T1000 (cell line): ENCODE measurements at places on chromosomes 1 and 21.
A peak's percentile ranks its signal among the peaks of the same experiment; 100 is the strongest.

- DNase-seq, result no peak
Measured at GRCh38 chr1:162175379-162176081, 106.0 kb downstream of the NOS1AP start.

DNA sequence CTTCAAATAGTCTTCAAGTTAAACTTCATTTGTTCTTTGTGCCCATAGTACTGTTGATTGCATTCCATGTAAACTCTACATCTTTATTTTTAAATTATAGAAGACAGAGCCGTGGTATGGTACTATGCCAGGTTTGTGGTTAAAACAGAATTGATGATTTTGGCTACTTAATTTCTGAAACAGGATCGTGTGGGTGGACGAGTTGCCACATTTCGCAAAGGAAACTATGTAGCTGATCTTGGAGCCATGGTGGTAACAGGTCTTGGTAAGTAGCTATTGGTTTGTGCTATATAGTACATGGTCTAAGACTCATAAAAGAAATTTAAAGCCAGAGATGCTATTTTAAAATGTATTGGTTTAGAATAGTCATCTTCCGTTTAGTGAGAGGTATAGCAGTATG lies 38.0 kb downstream of the KDM1A start:
- no peak for DNase-seq

GRCh38 chr1:238658763-238659162 lies 727.6 kb upstream of the CHRM3 start:
- no peak for DNase-seq

GRCh38 chr1:231351816-231352215 lies 13.7 kb downstream of the SPRTN start:
- no peak for DNase-seq

DNA sequence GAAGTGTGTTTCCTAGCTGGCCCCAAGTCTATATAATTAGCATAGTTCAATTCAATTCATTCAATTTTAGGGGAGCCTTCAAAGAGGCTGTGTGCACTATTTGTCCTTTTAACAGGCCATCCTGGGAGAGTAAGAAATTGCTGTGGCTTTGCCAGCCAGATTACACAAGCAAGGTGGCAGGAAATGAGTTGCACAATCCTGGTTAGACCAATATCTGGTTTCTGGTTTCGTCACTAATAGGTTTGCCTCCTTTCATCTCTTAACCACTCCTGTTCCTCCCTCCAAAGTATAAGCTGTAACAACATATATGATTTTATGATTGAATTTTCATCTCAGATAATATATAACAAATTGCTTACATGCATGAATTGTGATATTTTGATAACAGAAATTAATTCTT lies 84.1 kb upstream of the NEGR1 start:
- no peak for DNase-seq

DNA sequence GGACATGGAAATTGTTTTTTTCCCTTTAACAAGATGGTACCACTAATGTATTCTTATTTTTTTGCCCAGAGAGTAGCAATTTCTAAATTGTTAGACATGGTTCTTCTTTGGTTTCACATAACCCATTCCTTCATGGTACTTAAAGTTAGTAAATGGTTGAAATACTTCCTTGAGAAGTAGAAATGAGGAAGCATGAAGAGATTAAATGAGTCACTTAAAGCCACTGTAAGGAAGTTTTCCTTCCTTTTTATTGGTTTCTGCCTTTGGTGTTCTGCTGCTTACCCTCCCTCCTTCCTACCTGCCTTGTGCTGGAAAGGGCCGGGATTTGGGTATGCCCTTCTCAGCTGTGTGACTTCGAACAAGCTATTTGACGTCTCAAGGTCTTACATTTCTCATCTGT lies 101.0 kb downstream of the KIF26B start:
- DNase-seq, result no peak

DNA sequence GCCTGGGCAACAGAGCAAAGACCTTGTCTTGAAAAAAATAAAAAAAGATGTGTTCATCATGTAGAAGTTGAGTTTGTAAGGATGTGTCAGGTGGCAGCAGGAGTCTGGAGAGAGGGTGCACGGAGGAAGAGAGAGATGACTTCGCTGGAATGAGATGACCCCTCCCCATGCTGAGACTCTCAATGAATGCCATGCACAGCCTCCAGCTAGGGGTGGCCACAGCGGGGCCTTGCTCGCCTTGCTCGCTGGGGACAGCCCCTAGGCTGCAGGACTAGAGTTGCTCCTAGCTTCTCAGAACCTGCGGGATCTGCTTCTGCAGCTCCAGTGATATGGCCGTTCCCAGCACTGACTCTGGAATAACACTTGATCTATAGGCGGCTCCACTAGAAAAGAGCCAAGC lies 6.6 kb upstream of the C2CD2 start:
- no peak for DNase-seq

DNA sequence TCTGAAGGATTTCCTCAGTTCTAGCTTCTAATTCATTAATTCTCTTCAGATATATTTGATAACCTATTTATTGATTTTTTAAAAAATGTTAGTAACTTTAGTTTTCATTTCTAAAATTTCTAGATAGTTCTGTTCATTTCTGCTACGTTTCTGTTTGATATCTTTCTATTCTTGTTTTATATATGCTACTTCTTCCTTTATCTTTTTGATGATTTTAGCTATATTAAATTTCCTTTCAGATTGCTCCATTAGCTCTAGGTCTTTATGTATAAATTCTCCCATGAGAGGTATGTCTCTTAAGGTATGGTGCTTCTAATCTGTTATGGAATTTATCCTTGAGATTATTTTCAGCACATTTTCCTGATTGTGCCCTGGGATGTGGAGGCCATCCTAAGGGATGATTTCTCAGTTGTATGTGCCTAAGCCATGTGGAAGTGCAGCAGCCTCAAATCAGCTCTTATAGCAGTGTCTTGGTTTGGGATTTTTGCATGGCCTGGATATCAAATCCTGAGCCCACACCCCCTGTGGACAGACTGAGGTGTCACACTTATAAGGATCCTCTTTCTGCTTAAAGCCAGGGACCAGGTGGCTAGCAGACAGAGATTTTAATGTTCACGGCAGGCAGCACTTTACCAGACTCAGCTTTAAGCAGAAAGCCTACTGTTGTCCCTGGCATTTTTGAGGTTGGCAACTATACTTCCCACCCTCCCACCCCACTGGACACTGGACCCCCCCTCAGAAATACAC lies 6.2 kb upstream of the KCNQ4 start:
- no peak for DNase-seq

- DNase-seq, result no peak
Measured at GRCh38 chr1:231334079-231334666, 3.5 kb downstream of the EXOC8 start.

- DNase-seq, result no peak
Measured at GRCh38 chr1:39872698-39873097, 10.6 kb downstream of the TRIT1 start.

- no peak for DNase-seq
Measured at GRCh38 chr1:231665726-231666125, 39.1 kb downstream of the DISC1 start.

- DNase-seq, result no peak
Measured at GRCh38 chr21:37827913-37828312, 88.3 kb downstream of the KCNJ6 start.

DNA sequence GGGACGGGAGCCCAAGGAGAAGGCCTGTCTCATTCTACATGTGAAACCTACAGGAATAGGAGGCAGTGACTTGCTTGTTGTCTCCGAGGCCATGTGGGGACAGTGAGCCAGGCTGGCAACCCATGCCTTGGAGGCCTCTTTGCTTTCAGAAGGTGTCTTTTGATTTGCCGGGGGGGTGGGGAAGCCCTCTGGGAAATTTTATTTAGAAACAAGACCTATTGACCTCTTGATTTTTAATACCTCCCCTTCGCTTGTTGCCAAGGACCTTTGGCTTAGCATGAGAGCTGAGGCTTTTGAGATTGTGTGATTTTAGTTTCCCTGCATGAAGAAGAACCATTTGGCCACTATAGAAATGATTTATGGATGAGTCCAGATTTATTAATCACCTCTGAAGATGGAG lies 4.1 kb downstream of the ARMH1 start:
- DNase-seq, result no peak

GRCh38 chr1:58038574-58038973 lies 508.0 kb downstream of the OMA1 start:
- no peak for DNase-seq

- DNase-seq, result peak; percentile 20
Measured at GRCh38 chr21:34693192-34693810, 24.5 kb downstream of the CLIC6 start.

GRCh38 chr21:45266518-45267389 lies 20.9 kb downstream of the POFUT2 start:
- DNase-seq, result no peak

DNA sequence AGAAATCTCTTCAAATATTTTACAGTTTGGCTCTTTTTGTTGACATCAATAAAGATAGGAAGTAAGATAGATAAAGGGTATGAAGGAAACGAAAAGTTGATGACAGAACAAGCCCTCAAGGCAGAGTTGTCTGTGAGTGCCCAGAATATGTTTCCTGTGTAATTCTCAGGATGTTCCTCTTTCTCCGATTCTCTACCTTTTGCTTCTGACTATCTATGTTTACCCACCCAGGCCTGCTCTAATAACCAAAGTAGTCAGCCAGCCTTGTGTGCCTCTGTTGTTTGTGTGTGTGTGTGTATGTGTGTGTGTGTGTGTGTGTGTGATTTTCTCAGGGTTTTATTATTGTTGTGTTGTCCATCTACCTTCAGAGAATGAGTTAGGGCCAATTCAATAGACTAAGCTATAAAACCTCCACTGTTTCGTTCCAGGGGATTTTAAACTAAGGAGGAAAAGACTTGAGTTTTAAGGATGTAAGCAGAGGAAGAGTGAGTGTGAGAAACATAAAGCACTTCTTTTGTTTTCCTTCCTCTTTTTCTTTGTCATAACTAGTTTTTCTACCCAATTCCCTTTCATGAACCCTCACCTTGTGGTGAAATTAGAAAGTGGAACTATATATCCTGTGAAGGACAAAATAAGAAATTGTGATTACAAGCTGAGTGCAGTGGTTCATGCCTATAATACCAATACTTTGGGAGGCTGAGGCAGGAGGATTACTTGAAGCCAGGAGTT lies 627.4 kb upstream of the NR5A2 start:
- no peak for DNase-seq

DNA sequence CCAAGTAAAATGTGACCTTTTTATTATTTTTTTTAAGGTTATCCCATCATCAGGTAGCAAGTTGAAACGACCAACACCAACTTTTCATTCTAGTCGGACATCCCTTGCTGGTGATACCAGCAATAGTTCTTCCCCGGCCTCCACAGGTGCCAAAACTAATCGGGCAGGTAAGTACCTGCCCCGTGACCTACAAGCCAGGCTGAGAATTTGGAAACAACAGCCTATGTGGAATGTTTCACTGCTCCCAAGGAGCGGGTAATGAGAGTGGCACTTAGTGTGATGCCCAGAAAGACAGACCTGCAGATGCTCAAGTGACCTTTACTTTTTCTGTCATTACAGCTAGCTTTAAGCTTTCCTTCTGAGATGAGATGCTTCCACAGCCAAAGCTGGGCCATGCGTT lies 6.9 kb upstream of the BMP8A start:
- no peak for DNase-seq

- no peak for DNase-seq
Measured at GRCh38 chr1:104702731-104703130, 953.0 kb downstream of the AMY1C start.

DNA sequence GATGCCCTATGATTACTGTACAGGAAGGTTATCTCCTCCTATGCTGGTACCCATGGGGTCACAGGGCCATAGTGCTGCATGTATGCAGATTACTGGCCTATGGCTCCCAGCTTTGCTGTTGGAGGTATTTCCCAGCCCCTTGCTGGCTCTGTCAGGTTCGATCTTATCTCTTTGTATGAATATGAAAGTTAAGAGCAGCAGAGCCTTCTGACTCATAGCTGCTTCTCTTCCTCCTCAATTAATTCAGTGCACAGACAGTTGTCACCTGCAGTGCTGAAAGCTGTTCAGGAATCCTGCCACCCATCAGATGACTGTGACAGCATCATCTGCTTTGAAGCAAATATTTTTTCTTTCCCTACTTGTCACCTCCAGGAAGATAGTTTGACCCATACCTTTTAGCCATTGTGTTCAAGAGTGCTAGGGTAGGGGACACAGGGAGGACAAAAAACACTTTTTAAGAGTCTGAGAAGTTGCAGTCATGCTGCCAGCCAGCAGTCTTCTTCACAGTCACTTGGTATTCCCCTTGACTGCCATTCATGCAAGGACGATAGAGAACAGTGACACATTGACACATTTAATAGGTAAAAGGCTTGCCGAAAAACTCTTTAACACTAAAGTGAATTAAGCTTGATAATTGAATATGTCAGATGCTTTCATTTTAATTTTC lies 73.1 kb downstream of the KIF1B start:
- DNase-seq, result no peak

DNA sequence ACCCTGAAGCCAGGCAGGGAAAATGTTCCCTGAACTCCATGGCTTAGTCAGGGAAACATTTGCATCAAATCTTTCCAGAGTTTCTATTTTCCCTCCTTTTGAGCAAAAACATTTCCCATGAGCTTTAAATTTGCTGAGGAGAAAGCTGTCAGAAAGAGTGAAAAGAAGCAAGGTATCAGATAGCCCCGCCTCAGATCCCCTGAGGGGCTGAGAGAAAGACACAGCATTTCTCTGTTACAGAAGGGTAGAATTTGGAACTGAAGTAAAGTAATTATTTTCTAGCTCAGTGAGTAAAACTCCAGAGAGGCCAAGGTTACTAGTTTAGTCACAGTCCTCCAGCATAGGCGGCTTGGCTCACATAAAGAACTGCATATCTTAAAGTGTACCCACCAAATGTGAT lies 10.6 kb downstream of the FMO1 start:
- no peak for DNase-seq

GRCh38 chr1:208366559-208366958 lies 122.4 kb upstream of the PLXNA2 start:
- no peak for DNase-seq

- peak; percentile 26 for DNase-seq
Measured at GRCh38 chr1:202615501-202616354, 94.5 kb downstream of the SYT2 start.

DNA sequence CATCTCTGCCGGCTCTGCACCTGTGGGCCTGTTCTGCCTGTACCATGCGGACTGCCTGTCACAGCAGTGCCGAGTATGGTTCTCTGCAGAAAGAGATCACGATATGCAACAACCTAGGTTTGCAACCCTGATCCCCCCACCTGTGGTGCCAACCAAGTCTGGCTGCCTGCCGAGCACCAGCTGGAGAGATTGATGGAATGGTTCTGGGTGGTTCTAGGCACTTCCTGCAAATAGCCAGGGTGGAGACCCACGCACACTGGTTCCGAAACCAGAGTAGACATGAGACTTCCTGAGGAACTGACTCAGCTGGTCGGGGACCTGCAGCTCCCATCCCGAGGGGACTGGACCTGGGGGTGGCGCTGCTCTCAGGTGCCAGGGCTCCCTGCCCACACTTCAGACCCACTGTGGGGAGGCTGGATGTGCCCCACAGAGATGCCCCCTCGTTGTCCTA lies 5.4 kb downstream of the TPRG1L start:
- no peak for DNase-seq

GRCh38 chr1:85275701-85276214 lies 674 bp downstream of the BCL10 start:
- DNase-seq, result no peak

GRCh38 chr21:43817157-43818086 lies 28.0 kb downstream of the RRP1 start:
- DNase-seq, result no peak

GRCh38 chr1:20440785-20441200 lies 45.2 kb downstream of the CAMK2N1 start:
- no peak for DNase-seq
